CD8-positive, alpha-beta memory T cell (primary cell): ENCODE measurements at places on chromosomes 16 and 17.

DNA sequence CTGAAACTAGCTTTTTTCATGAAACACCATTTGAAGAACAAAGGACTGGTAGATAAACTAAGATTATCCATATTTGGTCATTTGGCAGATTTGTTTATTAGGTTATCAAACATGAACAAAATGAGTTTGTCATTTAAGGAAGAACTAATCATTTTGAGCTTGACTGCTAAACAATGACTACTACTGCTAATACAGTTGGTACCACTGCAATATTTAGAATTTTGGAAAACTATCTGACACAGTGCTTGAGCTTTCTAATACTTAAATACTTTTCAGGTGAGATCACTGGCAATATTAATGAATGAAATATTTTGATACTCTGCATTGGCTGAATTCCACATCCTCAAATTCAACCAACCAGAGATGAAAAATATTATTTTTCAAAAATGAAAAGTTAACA, 47.2 kb downstream of the MED13 start:
- no peak for DNase-seq

- no peak for DNase-seq
Observed at GRCh38 chr17:81139428-81139827, 25.9 kb upstream of the PVALEF start.

DNA sequence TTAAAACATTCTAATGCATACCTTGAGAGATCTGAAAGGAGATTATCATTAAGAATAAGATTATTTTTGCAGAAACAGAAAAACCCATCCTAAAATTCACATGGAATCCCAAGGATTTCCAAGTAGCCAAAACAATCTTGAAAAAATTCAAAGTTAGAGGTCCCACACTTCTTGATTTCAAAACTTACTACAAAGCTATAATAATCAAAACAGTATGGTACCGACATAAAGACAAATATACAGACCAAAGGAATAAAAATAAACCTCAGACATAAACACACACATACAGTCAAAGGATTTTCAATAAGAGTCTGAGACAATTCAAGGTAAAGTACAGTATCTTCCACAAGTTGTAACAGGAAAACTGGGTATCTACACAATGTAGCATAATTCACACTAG, 16.2 kb downstream of the C16orf87 start:
- no peak for DNase-seq

DNA sequence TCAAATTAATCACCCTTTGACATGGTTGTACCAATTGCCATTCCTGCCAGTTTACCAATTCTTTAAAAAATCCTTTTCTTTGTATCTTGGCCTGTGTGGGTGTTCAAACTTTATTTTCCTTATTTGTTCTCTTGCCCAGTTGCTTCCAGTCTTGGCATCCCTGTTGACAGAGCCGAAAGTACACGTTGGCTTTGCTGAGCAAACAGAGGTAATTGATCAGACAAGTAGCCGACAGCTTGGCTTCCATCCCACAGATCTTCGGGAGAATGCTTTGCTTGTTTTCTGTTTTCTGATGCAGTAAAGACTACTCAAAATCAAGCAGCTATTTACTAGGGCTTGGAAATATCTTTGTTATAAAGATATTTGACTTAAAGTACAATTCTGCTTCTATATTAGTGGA, 506.8 kb upstream of the SALL1 start:
- no peak for DNase-seq

DNA sequence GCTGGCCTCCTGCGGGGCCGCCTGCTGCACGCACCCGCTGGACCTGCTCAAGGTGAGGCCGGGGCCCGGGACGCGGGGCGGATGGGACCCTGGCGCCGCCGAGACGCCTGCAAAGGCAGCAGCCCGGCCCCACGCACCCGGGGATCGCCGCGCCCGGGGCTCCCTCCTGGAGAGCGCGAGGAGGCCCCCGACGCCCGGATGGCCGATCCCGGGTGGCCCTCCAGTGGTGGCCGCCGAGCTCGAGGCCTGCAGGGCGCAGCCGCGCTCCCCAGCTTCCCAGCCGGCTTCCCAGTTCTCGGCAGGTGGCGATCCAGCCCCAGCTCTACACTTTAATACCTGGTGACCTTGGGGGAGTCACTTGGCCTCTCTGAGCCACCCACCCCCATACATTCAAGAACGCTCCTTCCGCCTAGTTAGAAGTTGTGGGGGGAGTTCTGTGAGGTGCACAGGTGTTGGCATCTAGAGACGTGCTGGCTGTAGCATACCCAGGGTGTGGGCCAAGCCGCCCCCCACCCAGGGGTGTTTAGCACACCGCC, 452 bp downstream of the SLC25A10 start:
- no peak for DNase-seq

DNA sequence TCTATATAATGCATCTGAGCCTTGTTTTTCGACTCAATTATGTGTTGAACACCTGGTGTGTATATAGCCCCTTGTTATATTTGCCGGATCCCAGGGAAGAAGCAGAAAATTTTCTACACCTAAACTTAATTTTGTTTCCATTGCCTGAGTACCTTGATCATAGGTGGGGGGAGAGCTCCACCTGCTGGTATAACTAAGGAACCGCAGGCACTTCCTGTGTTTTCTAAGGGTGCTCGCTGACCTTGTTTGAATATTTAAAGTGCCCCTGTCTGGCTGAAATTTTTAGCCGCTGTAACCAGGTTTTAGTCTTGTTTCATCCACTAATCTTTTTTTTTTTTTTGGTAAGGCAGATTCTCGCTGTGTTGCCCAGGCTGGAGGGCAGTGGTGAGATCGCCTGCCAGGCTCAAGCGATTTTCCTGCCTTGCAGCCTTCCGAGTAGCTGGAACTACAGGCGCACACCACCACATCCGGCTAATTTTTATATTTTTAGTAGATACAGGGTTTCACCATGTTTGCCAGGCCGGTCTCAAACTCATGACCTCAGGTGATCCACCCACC, 6.5 kb upstream of the NUBP1 start:
- peak; percentile 80 for DNase-seq

DNA sequence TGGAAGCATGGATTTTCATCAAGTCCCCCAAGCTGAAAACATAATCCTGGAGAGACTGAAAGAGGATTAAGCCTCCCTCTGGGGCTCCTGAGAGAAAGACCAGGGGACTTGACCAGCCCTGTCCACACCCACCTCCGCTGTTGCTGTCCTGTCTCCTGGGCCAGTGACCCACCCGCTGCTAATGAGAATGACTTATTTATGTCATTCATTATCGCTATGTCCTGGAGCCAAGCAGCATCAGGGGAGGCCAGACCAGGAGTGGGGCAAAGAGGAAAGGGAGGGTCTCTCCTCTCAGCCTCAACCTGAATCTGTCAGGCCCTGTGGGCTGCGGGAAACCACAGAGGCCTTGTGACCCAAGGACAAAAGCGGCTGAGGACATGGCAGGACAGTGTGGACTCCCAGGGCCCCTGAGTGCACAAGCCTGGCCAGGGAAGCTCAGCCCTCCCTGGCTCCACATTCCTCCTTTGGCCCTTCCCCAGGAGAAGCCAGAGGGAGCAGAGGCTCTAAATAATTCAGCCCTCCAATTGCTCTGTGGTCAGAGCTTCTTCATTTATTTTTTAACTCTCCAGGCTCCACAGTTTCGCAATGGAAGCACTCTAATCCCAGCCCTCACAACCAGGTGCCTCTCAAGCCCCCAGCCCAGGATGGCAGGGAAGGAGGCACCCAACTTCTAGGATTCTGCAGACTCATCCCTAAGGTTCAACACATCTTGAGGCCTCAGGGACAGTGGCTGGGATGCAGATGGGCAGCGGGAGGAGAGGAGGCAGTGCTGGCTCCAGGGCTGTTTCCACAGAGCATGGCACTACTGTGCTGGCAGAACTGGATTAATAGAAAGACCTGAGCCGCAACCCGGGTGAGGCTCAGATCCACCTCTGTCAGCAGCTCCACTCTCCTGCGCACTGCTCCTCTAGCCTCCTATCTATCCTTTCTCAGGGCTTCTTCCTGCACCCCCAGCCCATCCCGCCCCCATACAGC, 19.1 kb downstream of the CUEDC1 start:
- no peak for DNase-seq

GRCh38 chr16:54173490-54173889, 113.1 kb downstream of the IRX3 start:
- DNase-seq, result no peak

- DNase-seq, result no peak
Observed at GRCh38 chr16:67862623-67863583, 9.9 kb upstream of the EDC4 start.

- DNase-seq, result no peak
Observed at GRCh38 chr17:55734128-55734781, 11.6 kb upstream of the TMEM100 start.

GRCh38 chr16:74123195-74123594, 173.4 kb upstream of the PSMD7 start:
- DNase-seq, result no peak

- no peak for DNase-seq
Observed at GRCh38 chr16:20867585-20867984, 32.6 kb downstream of the DCUN1D3 start.

GRCh38 chr17:48246612-48247011, 139.0 kb downstream of the SNX11 start:
- DNase-seq, result no peak

DNA sequence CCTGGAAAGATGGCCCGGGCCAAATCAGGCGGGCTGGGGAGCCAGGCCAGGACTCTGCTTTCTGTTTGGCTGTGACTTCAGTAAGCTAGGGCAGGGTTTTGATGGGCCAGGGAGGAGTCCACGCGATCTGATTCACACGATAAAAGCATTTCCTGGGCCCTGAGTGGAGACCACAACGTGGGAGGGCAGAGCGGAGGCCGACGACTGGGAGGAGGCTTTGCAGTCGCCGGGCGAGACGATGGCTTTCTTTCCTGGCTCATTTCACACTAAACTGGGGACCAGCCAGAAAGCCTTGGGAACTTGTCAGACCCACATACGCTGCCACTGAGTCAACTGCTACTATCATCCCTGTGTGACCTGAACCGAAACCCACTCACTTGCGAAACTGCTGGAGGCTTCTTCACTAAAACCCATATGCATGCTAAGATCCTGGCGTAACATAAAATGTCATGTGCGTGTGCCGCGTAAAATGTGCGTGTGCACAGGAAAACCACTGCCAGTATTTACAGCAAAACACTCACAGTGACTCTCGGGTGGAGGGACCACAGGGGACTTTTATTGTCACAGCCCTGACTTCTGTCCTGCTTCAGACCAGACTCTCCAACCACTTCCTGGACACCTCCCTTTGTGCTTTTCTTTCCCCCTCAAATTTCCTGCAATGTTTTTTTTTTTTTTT, 14.2 kb upstream of the RHBDF2 start:
- peak; percentile 96 for DNase-seq

- DNase-seq, result no peak
Observed at GRCh38 chr17:1423456-1424135, 23.6 kb upstream of the YWHAE start.

DNA sequence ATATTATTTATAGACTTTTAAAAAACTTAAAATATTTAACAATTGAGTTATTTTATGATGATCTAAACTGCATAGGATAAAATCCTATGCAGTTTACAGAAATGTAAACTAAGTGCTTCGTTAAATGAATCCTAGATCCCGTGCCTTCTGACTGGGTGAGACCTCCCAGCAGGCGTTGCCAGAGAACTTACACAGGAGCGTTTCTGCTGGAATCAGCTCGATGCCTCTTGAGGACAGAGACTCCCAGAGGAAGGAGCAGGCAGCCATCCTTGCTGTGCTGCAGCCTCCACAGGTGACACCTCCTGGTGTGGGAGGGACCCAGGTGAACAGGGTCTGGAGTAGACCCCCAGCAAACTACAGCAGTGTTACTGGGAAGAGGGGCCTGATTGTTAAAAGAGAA, 160.4 kb downstream of the WWOX start:
- no peak for DNase-seq

DNA sequence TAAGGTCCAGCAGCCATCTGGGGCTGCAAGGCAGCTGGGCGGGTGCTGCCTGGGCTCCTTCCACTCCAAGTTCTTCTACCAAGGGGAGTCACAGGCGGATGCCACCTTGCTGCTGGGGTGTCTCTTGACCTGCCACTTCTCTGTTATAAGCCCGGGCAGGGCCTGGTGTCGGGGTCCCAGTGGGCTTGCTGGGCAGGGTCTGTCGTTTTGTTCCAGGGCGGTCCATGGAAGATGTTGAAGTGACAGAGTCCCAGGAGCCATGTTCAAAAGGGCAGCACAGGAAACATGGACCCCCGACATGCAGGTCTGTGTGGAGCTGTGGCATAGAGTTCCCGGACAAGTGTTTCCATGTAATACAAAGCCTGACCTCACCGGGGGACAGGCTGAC, 91.1 kb downstream of the TNFRSF13B start:
- no peak for DNase-seq

DNA sequence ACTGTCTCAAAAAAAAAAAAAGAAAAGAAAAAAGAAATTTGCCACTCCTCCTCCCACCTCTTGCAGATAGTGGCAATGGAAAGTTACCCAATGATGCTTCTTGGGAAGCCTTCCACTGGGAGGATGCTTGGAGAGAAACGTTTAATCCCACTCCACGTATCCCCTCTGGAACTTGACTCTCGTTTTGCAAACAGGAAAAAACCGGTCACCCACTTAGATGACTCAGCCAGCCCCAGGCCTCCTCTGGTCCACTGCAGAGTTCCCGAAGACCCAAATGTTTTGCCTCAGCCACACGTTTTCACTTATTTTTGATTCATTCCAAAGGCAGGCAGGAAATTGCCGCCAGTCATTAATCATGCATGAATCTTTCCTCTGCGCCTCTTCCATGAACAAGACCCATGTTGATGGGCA, 9.3 kb upstream of the TNFRSF17 start:
- DNase-seq, result no peak

DNA sequence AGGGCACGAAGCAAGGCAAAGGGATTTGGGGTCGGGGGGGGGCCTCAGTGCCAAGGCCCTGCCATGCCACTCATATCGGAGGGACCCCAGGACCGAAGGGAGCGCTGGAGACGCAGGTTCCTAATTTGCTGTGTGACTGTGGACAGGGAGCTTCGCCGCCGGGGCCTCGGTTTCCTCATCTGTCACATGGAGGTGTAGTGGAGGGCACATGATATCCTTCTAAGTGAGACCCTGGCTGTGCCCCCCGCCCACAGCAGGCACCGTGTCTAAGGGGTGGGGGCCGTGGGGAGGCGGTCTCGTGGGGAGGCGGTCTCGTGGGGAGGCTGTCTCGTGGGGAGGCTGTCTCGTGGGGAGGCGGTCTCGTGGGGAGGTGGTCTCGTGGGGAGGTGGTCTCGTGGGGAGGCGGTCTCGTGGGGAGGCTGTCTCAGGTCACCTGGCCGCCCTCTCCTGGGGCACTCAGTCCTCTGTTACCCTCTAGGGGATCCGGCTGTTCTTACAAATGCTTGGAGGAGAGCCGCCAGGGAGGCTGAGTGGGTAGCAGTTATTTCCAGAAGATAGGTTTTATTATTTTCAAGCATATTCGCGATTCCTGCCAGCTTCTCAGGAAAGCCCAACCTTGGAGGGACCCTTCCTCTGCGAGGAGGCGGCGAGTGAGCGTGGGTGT, 205.0 kb downstream of the NTN1 start:
- DNase-seq, result no peak

- DNase-seq, result no peak
Observed at GRCh38 chr17:44738214-44738906, 20.4 kb upstream of the ADAM11 start.

GRCh38 chr17:17081304-17081940, 39.2 kb downstream of the MPRIP start:
- DNase-seq, result no peak

DNA sequence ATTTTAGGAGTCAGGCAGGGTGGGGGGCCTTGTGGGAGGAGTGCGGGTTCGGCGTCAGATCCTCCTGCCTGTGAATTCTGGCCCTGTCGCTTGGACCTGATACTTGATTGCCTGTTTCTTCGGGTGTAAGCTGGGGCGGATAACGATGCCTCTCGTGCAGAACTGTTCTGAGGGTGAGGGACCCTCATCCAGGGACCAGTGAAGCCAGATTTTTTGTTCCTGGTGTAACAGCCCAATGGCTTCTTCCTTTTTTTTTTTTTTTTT, 1.3 kb downstream of the TBCD start:
- DNase-seq, result no peak

- peak; percentile 61 for DNase-seq
Observed at GRCh38 chr17:27602721-27603420, 28.1 kb upstream of the LGALS9 start.
